ENCODE measurements at places on chromosomes 5 and 9.

DNA sequence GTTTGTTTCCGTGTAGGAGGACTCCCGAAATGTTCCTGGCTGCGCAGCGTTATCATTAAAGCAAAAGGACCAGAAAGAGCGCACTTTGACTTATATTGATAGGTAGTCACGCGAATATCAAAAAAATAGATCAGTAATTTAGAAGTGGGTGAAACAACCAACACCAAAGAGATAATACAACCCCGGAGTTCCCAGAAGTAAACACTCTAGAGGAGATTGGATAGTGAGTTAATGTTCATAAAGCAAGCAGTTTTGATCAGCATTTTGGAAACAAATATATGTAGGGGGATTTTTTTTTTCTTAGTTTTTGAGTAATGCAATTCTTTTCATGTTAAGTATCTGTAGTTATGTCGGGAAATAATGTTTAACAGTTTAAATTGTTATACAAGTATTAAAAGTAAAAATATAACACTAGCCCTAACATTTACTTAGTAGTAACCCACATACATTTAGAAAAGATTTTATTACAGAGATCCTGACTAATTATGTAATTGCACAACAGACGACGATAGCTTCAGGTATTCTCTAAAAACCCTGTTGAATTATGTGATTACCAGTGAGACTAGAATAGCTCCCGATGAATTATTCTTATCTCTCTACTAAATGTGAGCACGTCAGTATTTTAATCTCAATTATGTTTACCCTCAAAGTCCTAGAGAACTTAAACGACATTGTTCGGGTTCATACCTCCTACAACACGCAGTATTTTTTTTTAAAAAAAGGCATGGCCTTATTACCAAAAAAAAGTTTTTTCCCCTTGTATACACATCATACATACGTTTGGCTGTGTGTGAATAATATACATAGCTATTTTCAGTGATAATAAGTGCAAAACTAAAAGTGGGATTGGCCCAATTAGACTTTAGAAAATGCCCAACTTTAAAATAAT lies 9.4 kb upstream of the NFIB start:
- no peak for DNase-seq

DNA sequence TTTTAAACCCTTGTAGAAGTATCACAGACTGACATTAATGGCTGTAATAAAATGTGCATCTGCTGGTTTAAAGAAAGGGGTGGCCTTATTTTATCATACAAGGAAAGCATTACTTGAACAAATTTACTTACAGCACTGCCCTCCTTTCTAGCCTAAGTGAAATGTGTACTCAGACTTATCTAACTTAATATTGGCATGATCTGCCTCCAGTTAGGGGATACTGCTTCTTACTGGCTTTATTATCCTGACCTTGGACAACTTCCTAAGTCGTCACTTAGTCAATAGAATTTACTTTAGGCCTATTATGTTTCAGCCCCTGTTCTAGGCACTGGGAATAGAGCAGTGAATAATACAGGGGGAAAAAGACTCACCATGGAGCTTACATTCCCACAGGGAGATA lies 79.4 kb downstream of the TEK start:
- DNase-seq, result no peak

GRCh38 chr9:137441289-137441934 lies at the start of gene ENTPD8:
Gene ENTPD8 (minus strand): TSS chr9:137441357. CDS start chr9:137438285, 3,072 bp downstream.
- no peak for DNase-seq

GRCh38 chr9:136899196-136899595 lies 12.9 kb downstream of the TRAF2 start:
- DNase-seq, result no peak

DNA sequence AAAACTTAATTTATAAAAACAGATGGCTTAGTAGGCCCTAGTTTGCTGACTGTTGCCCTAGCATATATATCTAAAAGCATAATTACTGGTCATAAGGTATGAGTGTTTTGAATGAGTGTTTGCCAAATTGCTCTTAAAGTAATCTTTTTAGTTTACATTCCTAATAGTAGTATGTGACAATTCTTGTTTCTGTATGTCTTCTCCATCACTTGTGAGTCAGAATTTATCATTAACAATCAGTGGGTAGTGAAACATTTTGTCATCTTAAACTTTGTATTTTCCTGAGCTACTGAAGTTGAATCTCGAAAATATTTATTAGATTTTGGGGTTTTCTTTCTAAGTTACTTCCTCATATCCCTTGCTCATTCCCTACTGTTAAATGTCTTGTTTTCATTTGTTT lies 49.6 kb downstream of the APC start:
- no peak for DNase-seq

DNA sequence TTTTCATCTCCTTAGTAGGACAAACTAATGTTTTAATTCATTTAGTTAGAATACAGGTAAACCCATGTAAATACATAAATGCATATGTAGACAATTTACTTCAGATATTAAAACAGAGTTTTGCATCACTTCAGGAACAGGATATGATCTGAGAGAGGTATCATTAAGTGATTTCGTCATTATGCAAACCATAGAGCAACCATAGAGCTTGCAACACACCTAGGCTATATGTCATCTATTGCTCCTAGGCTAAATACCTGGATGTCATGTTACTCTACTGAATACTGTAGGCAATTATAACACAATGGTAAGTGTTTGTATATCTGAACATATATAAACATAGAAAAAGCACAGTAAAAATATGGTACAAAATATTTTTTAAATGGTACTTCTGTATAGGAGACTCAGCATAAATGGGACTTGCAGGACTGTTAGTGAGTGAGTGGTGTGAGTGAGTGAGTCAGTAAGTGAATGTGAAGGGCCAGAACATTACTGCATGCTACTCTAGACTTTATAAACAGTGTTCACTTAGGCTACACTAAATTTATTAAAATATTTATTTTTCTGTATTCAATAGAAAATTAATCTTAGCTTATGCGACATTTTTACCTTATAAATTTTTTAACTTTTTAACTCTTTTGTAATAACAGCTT lies 1377.5 kb upstream of the CDH9 start:
- no peak for DNase-seq

DNA sequence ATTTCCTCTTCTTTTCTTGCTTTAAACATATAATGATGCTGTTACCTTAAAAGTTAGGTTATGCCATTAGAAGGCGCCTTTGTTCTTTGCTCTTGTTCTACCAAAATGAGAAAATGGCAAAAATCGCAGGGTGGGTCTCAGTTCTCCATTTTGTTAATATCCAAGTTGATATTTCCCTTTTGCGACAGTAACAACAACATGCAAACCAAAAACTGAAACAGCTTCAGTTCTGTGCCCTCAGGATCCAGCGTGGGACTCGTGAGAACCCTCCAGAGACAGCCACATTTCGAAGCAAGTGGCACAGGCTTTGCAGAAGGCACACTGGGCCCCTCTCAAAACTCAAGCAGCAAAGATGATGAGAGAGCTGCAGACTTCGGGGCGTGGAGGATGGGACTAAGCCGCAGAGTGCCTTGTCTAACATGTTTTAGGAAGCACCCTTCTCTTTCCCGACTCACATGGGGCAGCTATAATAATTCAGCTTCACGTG lies 33.0 kb upstream of the LCP2 start:
- no peak for DNase-seq

Data from testis (tissue), 5 donors.